Mesenteric fat pad (tissue), 1 donor: ENCODE measurements at places on chromosomes 5 and 9.
A peak's percentile ranks its signal among the peaks of the same experiment; 100 is the strongest.

DNA sequence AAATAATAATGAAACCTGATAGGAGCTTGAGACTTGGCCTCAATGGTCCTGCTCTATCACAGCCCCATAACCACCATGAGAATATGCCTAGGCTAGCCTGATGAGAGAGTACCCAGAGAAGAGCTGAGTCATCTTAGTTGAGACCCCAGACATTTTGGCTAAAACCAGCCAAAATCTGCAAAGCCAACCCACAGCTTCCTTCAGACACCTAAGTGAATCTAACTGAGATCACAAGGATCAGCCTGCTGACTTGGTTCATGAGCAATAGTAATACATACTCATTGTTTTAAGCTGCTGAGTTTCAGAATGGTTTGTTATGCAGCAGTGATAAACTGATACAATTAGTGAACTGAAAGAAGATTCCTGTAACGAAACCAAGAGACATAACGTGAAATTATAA, 473.7 kb upstream of the PTGER4 start:
- DNase-seq, result no peak

GRCh38 chr5:147203213-147203612, 31.6 kb upstream of the STK32A start:
- DNase-seq, result no peak

GRCh38 chr5:55737793-55738192, at the start of gene DDX4:
Gene DDX4 (plus strand): TSS chr5:55738061. CDS start chr5:55738964, 903 bp downstream.
- DNase-seq, result no peak

DNA sequence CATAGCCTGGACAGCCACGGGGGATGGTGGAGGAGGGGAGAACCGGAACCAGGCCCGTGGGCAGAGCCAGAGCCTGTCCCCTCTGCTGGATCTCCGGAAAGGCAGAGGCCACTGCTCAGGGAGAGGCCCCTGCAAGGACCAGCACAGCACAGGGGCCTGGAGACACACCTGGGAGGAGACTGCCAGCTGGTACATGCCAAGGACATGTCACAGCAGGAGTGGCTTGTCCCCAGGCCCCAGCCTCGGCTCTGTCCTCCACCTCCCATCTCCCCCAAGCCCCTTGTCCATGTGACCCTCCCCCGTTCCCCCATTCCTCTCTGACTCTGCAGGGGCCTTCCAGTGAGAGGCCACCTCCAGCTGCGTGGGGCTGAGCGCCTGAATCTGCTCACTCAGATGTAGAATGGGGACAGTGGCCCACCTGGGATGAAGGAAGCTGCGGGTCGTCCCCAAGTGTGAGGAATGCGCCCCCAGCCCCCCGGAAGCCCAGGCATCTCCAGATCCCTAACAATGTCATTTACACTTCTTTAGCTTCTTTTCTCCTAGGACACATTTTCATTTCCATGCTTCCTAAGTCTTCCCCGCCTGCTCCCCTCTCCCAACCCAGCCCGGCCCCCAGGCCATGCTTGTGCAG, 349.6 kb upstream of the IRX2 start:
- DNase-seq, result peak; percentile 87

- no peak for DNase-seq
These were observed 131.7 kb downstream of the PAPPA start for GRCh38 chr9:116285320-116285719.

DNA sequence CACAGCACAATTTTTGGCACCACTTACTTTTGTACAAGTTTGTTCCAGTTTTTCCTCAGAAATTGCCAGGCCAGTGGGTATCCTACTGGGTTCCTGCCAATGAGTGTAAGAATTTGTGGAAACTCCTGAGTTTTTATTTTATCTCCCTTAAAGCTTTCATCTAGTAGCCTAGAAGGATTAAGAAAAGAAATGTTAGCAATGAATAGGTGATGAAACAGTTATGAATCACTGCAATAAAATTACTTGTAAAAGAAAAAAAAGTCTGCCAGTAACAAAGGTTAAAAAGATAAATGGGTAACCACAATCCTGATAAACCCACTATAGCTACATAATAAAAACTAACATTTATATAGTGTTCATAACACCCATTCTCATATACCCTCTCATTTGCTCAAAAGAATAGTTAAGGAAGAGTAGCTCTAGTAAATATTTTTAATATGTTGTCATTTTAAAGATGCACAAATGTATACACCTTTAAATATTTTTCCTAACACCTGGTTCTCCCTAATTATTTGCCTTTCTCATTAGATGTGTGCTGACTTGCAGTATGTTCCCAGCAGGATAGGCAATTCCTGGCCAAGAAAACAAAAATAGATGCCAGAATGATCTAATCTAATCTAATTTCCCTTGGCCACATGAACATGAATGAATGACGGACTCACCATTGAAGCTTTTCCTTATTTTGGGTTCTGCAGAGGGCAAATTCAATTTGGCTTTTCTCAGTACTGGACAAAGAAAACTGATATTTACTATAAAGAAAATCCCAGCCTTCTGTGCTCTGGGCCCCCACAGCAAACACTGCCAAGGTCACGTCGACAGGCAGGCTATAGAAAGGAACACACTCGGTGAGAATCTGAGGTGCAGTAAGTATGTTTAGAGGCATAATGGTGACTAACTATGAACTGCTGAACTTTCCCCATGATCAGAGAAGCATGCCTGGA, 26.4 kb downstream of the ERAP1 start:
- no peak for DNase-seq

- no peak for DNase-seq
These were observed 6.2 kb downstream of the UGT3A2 start for GRCh38 chr5:36060420-36060887.

DNA sequence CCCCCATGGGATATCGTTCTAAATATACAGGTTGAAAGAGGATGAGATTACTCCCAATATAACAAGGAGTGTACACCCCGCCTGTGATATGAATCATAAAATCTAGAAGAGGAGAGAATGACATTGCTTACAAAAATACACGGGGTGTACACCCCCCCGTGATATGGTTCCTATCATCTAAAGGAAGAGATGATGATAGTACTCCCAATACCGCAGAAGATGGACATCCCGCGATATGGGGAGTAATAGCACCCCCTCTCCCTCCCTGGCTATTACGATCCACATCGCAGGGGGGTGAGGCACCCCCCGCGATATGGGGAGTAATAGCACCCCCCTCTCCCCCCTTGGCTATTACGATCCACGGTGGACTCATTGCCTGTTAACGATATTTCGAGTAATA, 124.6 kb downstream of the TMEM38B start:
- DNase-seq, result no peak

- DNase-seq, result no peak
These were observed 1018.4 kb upstream of the ARRDC3 start for GRCh38 chr5:92401492-92401891.
